Neural crest cell (in vitro differentiated cells): ENCODE measurements at places on chromosomes 4 and X. TPM values are rescaled to one million over a fixed set of nuclear protein-coding genes. Genes with fewer than 3 reads are reported as not detected.

Gene PRAF2
- total RNA-seq, result 30.2 and 33.7 TPM in 2 replicates

DNA sequence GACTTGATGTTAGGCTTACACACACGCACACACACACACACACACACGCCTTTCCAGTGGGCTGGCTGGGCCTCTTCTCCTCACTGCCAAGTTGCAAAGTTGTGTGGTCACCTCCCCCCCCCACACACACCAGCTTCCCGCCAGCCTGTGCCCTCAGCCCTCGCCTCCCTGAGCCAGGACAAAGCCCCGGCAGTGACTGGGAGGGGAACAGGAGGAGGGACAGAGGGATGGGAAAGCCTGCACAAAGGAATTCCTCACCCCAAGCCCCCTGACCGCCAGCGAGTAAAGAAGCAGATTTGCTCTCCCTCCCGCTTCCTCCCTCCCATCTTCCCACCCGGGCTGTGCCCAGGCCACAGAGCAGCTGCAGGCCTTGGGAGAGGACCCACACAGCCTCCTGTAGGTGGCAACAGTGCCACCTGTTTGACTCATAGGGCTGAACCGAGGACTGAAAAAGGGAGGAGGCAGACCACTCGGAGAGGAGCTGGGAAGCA lies at the start of gene GDPD2:
GDPD2 (plus strand) TSS at position 464 of the 491 bp plus-strand sequence. CDS start 1,671 bp downstream, outside the sequence.
- peak; percentile 34 for DNase-seq

GRCh38 chr4:176044589-176044951 lies 21.1 kb upstream of the WDR17 start:
- no peak for DNase-seq

Gene ERAS
- total RNA-seq, result 0.49 and 0.50 TPM in 2 replicates

Gene PNCK
- total RNA-seq, result 9.4 and 10.2 TPM in 2 replicates

DNA sequence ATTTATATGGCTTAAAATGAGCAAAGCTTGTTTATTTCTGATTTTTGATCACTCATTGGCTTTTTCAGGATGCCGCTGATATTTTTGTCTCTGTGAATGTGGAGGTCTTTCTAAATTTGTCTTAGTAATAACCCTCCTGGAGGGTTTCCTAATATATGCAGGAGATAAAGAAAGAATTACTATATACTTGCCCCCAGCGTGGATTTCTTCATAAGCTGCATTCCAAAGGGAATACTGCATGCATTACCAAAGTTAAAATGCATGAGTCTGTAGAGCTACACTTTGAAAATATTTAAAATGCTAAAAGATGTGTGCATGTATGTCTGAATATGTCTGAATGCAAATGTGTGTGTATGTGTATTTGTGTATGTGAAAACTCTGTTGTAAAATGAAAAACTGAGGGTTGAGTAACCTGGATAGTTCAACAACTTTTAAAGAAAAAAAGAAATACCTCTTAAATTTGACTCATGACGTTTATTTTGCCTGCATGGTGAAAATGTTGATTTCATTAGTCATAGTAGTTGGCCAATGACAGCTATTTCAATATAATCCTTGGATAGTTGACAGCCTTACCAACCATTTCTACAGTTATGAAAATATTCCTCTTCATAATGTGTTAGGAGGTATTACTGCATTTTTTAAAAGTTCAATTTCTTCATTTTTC lies 113.2 kb upstream of the ZNF827 start:
- no peak for DNase-seq

Gene SOX3
- 201 and 205 TPM in 2 replicates for total RNA-seq

GRCh38 chrX:17913801-17914200 lies 52.7 kb upstream of the RAI2 start:
- no peak for DNase-seq

Gene SPATA4
- total RNA-seq, result 0.44 TPM in 1 of 2 replicates, not detected in the other

- DNase-seq, result no peak
These were observed 70.8 kb upstream of the PTCHD1 start for GRCh38 chrX:23263892-23264291.

- DNase-seq, result no peak
These were observed 951.8 kb upstream of the IGFBP7 start for GRCh38 chr4:58061967-58062366.

Gene LRRC66
- 0.33 and 0.34 TPM in 2 replicates for total RNA-seq

DNA sequence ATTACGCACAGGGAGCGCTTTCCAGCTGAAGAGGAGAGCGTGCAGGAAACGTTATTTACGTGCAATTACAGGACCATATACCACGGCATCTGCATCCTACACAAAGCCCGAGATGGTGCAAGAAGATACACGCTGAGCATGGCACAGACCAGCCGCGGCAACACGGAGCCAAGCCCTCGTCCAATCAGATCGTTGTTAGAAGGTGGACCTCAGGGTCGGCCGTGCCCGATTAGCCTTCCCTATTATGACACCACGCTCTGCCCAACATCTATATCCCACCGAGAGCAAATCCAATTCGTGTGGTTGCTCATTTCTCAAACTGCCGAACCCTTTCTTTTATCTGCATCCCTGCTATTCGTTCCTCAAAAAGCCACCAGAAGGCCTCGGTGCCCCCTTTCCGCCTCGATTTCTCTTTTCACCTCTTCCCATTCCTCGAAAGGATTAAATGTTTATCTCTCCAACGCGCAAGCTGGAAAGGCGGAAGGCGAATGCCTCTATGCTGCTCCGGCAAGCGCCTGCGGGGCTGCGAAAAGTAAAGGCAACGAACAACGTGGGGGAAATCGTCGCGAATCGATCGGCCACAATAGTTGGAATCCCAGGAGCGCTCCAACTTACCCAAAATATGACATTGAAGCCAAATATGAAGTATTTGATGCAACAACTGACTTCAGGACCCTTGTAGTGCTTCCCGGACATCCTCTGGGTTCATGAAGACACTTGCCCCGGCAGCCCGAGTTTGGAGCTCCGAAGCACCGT lies 702 bp downstream of the TSPAN5 start:
- DNase-seq, result peak; percentile 44
